ENCODE measurements at places on chromosomes 4 and X.

- DNase-seq, result no peak
- no peaks in the 10 kb centered on the region for H3K36me3 ChIP-seq
- no peak overlapping the region for H3K27ac ChIP-seq
- H3K4me1 ChIP-seq, result peaks cover 2% of the 10 kb centered on the region
- no peak overlapping the region for H3K4me3 ChIP-seq
These were observed 23.1 kb upstream of the C1GALT1C1 start for GRCh38 chrX:120653000-120653399.

DNA sequence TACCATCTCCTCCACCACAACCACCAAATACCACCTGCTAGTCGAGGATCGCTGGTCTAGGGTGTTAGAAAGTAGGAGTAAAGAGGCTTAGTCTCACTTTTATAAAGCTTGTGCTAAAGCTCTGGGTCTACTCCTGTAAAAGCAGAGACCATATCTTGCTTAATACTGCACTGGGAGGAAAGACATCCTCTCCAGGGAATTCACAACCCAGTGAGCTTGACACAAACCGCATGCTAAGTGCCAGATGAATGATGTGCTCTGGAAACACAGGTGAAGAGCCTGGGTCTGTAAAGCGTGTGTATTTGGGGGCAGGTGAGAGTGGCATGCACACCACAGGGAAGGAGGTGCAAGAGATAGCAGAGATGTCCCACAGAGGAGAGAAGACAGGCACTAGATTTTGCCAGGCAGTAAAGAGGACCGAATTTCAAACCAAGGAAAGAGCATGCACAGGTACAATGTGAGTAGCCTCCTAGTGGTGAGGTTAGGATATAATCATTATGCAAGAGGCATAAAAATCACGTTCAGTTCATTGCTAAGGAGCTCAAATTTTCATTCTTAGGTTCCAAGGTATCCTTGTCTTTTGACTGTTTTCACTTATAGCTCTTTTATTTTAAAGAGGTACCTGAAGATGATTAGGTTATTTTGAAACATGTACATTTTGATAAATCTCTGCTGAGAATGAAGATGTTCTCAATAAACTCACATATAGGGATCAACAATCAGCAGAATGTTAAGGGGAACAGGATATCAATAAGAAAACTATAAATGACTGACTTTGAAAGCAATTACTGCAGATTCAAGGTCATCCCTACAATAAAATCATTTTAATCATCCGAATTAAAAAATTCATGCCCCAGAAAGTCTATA, 20.7 kb downstream of the TAPT1 start:
- no peaks in the 10 kb centered on the region for H3K27me3 ChIP-seq
- no peak overlapping the region for H3K27ac ChIP-seq
- peaks cover 10% of the 10 kb centered on the region for H3K36me3 ChIP-seq
- H3K4me1 ChIP-seq, result no peaks in the 10 kb centered on the region
- H3K4me3 ChIP-seq, result no peak overlapping the region

DNA sequence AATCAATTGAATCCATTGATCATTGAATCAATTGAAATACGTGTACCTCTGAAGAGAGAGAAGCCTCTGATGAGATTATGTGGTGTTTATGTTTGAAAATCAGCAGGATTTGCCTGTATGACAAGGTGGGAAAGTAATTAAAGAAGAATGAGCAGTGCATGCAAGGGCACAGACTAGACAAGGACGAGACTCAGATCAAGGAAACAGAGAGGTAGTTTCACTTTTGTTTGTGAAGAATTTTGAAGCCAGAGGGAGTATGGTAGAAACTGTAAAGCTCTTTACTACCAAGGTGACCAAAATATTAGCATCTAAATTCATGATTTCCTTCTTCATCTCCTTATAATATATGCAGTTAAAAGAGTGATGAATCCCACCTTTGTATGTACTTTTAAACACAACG, 1830.0 kb upstream of the IGFBP7 start:
- no peak overlapping the region for H3K27ac ChIP-seq
- H3K36me3 ChIP-seq, result no peaks in the 10 kb centered on the region
- DNase-seq, result no peak
- no peaks in the 10 kb centered on the region for H3K27me3 ChIP-seq

- H3K27ac ChIP-seq, result no peak overlapping the region
- no peak for DNase-seq
- no peaks in the 10 kb centered on the region for H3K36me3 ChIP-seq
- H3K4me3 ChIP-seq, result no peak overlapping the region
- no peaks in the 10 kb centered on the region for H3K4me1 ChIP-seq
- H3K27me3 ChIP-seq, result no peaks in the 10 kb centered on the region
These were observed 1141.8 kb upstream of the PCDH7 start for GRCh38 chr4:29578329-29578728.

DNA sequence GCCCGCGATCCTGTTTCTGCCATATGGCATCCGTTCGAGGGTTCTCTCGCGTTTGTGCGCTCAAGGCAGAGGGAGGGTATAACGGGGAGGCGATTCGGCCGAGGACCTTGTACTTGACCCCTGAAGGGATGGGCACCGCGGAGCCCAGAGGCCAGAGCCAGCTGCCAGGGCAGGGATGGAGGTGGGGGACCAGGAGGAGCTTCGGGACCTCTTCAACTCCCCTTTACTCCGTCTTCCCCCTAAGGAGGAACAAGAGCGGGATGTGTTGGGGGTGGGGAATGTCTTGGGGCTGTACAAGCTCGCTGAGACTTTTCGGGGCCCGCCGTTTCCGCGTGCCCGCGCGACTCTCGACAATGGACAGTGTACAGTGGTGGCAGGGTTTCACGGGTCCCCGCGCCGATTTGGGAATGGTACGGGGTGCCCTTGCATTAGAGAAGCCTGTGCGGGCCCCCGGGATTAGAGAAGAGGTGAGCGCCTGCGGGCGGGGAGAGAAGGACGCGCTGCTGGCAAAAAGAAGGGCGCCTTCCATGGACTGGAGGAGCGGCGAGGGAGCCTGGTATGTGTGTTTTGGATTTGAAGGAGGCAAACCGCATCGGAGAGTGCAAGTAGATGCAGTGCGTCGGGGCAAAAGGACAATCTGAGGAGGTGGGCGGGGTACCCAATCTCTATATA, 760 bp downstream of the UGT8 start:
- DNase-seq, result no peak
- H3K4me1 ChIP-seq, result no peaks in the 10 kb centered on the region
- H3K36me3 ChIP-seq, result no peaks in the 10 kb centered on the region
- H3K4me3 ChIP-seq, result peak overlapping the region; percentile 23
- no peak overlapping the region for H3K27ac ChIP-seq
- peaks cover 43% of the 10 kb centered on the region for H3K27me3 ChIP-seq

DNA sequence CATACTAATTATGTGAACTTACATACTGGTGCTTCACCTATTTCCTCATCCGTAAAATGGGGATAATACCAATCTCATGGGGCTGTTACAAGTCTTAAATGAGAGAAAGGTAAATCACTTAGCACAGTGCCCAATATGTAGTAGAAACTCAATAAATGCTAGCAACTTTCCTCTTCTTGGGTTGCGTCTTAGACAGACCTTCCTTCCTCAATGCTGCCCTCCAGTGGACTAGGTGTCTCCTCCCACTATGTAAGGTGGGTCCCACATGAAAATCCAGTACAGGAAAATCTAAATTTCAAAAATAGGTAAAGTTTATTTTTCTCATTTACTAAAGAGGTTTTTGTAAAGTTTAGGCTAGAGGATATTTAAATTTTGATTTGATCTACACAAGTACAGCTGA, 20.6 kb downstream of the ZDHHC9 start:
- no peak for DNase-seq
- H3K4me3 ChIP-seq, result no peak overlapping the region
- peaks cover 19% of the 10 kb centered on the region for H3K36me3 ChIP-seq
- no peaks in the 10 kb centered on the region for H3K27me3 ChIP-seq
- H3K4me1 ChIP-seq, result no peaks in the 10 kb centered on the region
- no peak overlapping the region for H3K27ac ChIP-seq

DNA sequence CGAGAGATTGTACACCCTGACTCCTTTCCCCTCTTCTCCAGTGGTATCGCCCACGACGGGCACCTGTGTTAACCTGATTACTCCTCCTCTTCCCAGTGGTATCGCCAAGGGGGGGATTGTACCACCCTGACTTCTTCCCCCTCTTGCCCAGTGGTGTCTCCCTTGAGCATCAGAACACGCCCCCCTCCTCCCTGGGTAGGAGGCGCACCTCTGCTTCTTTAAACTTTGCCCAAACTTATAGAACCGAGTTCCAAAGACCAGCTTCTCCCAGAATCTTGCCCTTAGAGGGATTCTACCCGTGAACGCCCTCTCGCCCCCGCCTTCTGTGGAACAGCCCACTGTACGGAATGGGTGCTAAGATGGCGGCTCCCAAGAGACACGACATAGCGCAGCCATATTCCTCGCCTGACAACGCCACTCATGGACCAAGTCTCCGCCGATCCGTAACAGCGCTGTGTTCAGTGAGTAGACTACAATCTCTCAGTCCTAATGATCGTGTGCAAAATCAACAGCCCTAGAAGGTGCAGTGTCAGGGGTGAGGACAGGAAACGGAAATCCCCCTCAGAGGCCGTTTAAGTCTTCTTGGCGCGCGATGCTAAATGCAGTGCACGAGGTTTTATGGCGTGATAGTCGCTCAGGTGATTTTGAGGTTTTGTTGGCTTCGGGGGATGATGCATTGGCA, 4.2 kb upstream of the ZNF157 start:
- peak; percentile 62 for DNase-seq
- H3K27me3 ChIP-seq, result no peaks in the 10 kb centered on the region
- H3K4me3 ChIP-seq, result peak overlapping the region; percentile 36
- H3K36me3 ChIP-seq, result no peaks in the 10 kb centered on the region
- H3K4me1 ChIP-seq, result peaks cover 7% of the 10 kb centered on the region

- H3K36me3 ChIP-seq, result no peaks in the 10 kb centered on the region
- no peak for DNase-seq
- H3K4me3 ChIP-seq, result no peak overlapping the region
- H3K27ac ChIP-seq, result no peak overlapping the region
- H3K27me3 ChIP-seq, result no peaks in the 10 kb centered on the region
- H3K4me1 ChIP-seq, result peaks cover 15% of the 10 kb centered on the region
These were observed 321.3 kb downstream of the ADGRL3 start for GRCh38 chr4:61521451-61521850.

GRCh38 chr4:150363721-150364688, 217.9 kb upstream of the MAB21L2 start:
- H3K36me3 ChIP-seq, result no peaks in the 10 kb centered on the region
- no peak overlapping the region for H3K27ac ChIP-seq
- no peak overlapping the region for H3K4me3 ChIP-seq
- no peaks in the 10 kb centered on the region for H3K27me3 ChIP-seq

DNA sequence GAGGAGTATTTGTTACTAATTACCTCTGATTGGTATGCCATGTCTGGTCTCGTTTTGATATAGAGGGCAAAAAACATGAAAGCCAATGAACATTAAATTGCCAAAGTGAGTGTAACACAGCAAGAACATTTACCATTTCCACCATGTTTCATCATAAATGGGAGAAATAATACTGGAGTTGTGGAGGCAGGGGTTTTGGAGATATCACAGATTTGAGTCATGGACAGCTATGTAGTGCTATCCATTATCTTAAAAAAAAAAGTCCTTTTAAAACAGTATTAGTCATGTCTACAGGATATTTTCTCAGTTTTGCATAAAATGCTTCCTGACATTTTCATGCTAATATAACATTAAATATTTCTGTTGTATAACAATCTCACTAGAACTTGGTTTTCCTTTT, 301.2 kb downstream of the IL1RAPL1 start:
- no peak overlapping the region for H3K4me3 ChIP-seq
- no peak overlapping the region for H3K27ac ChIP-seq
- no peaks in the 10 kb centered on the region for H3K4me1 ChIP-seq
- DNase-seq, result no peak
- H3K36me3 ChIP-seq, result no peaks in the 10 kb centered on the region
- no peaks in the 10 kb centered on the region for H3K27me3 ChIP-seq

DNA sequence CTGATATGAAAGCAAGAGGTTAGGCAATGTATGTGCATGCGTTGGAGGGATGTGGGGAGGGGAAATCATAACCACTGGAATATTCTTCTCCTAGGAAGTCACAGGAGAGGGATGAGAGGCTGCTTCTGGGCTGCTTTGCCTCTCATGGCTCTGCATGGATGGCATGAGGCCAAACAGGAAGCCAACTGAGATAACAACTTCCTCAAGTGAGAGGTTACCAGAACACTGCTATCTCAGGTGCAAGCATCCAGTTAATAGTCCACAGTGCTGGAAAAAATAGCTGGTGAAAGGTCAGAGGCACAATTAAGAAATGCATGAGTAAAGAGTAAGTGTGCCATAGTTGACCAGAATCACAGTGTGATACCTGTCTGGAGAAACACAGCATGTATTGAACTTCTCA, 113.3 kb downstream of the ELOVL6 start:
- H3K4me1 ChIP-seq, result peaks cover 49% of the 10 kb centered on the region
- H3K36me3 ChIP-seq, result peaks cover 3% of the 10 kb centered on the region
- H3K27me3 ChIP-seq, result no peaks in the 10 kb centered on the region
- DNase-seq, result no peak

All from RWPE2 (cell line).